ENCODE measurements at places on chromosomes 3 and 15.

GRCh38 chr3:159486580-159486979, 502.1 kb upstream of the IL12A start:
- H3K27me3 ChIP-seq = no peaks in the 10 kb centered on the region
- no peaks in the 10 kb centered on the region for H3K4me1 ChIP-seq
- DNase-seq = no peak
- no peaks in the 10 kb centered on the region for H3K36me3 ChIP-seq
- H3K27ac ChIP-seq = no peak overlapping the region

GRCh38 chr15:100914876-100915275, 4.3 kb upstream of the LRRK1 start:
- H3K4me3 ChIP-seq = no peak overlapping the region
- peaks cover 25% of the 10 kb centered on the region for H3K4me1 ChIP-seq
- no peak for DNase-seq
- peaks cover 26% of the 10 kb centered on the region for H3K27me3 ChIP-seq
- H3K36me3 ChIP-seq = no peaks in the 10 kb centered on the region

- no peak overlapping the region for H3K4me3 ChIP-seq
- H3K27ac ChIP-seq = no peak overlapping the region
- DNase-seq = no peak
- H3K4me1 ChIP-seq = no peaks in the 10 kb centered on the region
Observed at GRCh38 chr15:67358391-67358790, 103.8 kb downstream of the IQCH start.

DNA sequence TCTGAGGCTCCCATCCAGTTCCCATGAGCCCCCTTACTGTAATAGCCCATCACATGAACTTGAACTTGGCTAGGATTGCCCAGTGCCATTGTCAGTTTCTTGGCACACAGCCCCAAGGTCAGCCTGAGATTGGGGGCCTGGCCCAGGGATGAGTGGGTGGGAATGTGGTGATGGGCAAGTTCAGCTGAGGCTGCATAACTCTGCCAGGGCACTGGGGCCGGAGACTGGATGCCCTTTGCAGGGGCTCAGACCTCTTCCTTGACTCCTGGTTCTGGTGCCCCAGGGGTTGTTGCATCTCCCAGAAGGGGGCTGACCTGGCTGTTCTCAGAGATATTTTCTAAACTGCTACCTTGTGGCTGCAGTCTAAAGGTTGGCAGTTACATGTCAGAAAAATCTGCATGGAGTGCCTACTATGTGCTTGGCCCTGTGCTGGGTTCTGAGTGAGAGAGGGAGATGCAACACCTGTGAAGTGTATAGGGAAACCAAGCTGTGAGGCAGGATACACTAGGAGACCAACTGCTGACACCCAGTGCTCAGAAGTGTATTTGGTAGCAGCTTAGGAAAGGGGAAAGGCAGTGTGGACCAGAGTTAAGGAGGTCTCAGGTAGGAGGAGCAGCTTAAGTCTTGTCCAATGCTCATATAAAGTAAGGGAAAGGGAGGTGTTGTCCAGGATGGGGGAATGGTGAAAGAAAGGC, 74.8 kb upstream of the PRR23C start:
- H3K36me3 ChIP-seq = no peaks in the 10 kb centered on the region
- no peak for DNase-seq
- no peak overlapping the region for H3K27ac ChIP-seq
- H3K4me1 ChIP-seq = no peaks in the 10 kb centered on the region
- no peaks in the 10 kb centered on the region for H3K27me3 ChIP-seq

DNA sequence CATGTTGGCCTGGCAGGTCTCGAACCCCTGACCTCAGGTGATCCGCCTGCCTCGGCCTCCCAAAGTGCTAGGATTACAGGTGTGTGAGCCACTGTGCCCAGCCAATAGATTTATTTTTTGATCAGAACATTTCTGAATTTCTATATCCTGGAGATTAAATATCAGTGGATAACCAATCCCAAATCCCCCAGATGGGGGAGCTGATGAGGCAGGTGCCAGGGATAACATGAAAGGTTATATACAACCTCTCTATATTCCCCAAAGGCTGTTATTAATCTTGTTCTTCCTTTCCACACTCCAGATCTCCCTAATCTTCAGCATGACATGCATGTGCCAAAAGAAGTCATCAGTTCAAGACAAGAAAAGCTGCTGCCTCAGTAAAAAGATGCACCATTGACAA, 112.3 kb downstream of the WDR76 start:
- no peaks in the 10 kb centered on the region for H3K4me1 ChIP-seq
- H3K4me3 ChIP-seq = no peak overlapping the region
- no peaks in the 10 kb centered on the region for H3K36me3 ChIP-seq
- no peak for DNase-seq
- no peaks in the 10 kb centered on the region for H3K27me3 ChIP-seq

DNA sequence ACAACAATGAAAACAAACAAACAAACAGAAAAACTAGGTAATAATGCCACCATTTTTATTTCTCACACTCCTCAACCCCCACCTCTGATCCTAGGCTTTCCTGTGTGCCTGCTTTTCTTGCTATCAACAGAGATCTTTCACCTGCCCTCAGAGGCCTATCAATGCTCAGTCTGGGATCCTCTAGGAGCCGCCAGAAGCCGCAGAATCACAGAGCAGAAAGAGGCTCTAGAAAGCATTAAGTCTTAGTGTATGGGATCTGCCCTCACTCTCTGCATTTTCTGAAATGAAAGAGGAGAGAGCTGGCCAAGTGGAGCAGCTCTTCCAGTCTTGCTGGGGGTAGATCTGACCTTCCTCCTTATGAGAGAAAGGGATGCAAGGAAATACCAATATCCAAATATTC, 306.8 kb downstream of the TUSC7 start:
- DNase-seq = no peak
- no peaks in the 10 kb centered on the region for H3K36me3 ChIP-seq
- no peaks in the 10 kb centered on the region for H3K4me1 ChIP-seq
- H3K4me3 ChIP-seq = no peak overlapping the region
- no peaks in the 10 kb centered on the region for H3K27me3 ChIP-seq
- no peak overlapping the region for H3K27ac ChIP-seq

DNA sequence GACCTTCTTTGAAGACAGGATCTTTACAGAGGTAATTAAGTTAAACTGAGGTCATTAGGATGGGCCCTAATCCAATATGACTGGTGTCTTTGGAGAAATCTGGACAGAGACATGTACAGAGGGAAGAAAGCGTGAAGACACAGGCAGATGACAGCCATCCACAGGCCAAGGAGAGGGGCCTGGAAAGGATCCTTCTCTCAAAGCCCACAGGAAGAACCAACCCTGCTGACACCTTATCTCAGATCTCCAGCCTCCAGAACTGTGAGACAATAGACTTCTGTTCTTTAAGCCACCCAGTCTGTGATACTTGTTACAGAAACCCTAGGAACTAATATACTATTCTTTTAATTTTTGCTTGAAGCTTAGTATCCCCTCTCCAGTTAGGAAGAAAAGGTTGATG, 74.2 kb downstream of the WDR76 start:
- no peak overlapping the region for H3K4me3 ChIP-seq
- no peak for DNase-seq
- H3K27me3 ChIP-seq = no peaks in the 10 kb centered on the region
- H3K27ac ChIP-seq = no peak overlapping the region

GRCh38 chr3:10473581-10474274, 31.7 kb downstream of the ATP2B2 start:
- H3K36me3 ChIP-seq = no peaks in the 10 kb centered on the region
- H3K4me3 ChIP-seq = no peak overlapping the region
- no peak overlapping the region for H3K27ac ChIP-seq
- peaks cover 43% of the 10 kb centered on the region for H3K27me3 ChIP-seq

DNA sequence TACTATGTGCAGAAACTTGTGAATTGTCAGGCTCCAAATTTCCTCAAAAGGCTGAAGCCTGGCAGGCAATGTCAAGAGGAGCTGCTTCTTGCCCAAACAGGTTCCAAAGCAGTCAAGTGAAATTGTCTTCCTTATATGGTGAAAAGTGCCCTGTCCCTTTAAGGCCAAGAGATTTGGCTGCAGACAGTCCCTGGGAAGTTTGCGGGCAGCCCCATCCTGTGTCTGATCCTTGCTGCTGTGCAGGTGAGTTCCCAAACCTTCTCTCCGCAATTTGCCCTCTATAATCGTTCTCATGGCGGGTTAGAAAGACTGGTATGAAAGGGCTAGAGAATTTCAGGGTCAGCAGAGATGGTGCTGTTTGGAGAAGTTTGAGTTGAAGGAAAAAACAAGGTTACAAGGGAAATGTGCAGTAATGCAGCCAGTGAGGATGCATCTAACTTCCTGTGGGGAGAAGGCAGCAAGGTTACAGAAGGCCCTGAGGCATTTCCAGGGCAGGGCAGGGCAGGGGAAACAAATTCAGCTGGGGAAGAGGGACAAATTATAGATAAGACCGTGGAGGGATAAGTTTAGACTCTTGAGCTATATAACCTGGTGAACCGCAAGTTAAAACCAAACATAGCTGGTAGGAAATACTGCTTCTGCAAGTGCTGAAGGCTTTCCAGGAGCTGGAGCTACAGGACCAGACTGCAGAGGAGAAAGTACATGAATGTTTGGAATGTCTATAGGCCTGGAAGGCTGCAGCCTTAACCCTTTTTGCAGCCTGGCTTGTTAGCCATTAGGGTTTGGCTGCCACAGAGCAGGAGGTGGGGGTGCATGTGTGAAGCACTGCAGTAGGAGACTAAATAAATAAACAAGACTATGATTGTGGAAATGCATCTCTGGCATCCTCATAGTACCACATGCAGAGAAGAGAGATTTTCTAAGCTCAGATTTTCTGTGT, 256.2 kb upstream of the IL12A start:
- H3K4me1 ChIP-seq = peaks cover 25% of the 10 kb centered on the region
- H3K27me3 ChIP-seq = no peaks in the 10 kb centered on the region
- H3K4me3 ChIP-seq = peak overlapping the region; percentile 2
- DNase-seq = no peak
- H3K36me3 ChIP-seq = no peaks in the 10 kb centered on the region

DNA sequence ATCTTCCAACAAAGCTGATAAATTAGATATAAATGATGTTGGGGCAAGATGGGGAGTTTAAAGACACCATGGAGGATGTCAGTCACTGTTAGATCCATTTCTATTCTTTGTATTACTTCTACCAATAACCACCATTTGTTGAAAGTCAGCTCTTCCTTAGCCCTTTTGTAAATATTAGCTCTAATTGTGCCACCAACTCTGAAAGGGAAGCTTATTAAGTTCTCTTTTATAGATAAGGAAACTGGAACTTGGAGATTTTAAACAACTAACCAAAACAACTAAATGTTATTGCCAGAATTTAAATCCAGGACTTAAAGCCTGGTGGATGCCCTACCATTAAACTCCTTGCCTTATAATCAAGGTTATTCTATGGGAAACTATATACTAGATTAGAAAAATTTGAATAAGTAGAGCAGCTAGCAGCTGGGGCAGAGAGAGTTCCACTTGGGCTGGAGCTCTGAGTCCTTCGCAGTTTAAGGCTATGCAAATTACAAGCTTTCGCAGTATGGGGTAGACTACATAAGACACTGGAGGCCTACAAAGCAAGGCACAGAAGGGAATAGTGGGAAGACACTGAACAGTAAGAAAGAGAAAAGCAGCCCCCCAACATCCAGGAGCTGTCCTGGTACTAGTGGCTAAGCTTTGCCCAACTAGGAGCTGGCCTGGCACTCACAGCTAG, 52.6 kb downstream of the TM4SF18 start:
- no peaks in the 10 kb centered on the region for H3K36me3 ChIP-seq
- no peak for DNase-seq
- H3K27ac ChIP-seq = no peak overlapping the region
- no peak overlapping the region for H3K4me3 ChIP-seq
- H3K27me3 ChIP-seq = no peaks in the 10 kb centered on the region

- H3K4me3 ChIP-seq = no peak overlapping the region
- H3K4me1 ChIP-seq = peaks cover 17% of the 10 kb centered on the region
- no peaks in the 10 kb centered on the region for H3K36me3 ChIP-seq
- no peak for DNase-seq
Observed at GRCh38 chr3:120498556-120499346, 48.0 kb upstream of the FSTL1 start.

DNA sequence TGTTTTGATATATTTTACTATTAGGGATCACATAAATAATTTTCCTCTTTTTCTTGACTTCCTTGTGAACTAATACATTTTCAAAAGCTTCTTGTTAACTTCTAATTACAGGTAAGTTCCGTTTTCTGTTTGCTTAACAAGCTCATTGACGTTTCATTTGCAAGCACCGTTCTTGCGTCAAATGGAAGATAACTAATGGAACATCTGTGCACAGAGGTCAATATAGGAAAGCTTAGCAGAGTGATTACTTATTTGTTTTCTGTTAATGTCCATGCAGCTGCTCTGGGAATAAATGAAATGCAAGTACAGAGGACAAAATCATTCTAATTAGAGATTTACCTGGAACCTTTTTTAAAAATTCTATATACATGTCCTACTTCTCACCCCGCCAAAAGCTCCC, 115.5 kb upstream of the C2CD4B start:
- H3K36me3 ChIP-seq = no peaks in the 10 kb centered on the region
- H3K4me1 ChIP-seq = no peaks in the 10 kb centered on the region
- H3K4me3 ChIP-seq = no peak overlapping the region
- H3K27me3 ChIP-seq = no peaks in the 10 kb centered on the region
- no peak overlapping the region for H3K27ac ChIP-seq

- no peaks in the 10 kb centered on the region for H3K4me1 ChIP-seq
- no peak overlapping the region for H3K27ac ChIP-seq
- H3K36me3 ChIP-seq = no peaks in the 10 kb centered on the region
- no peak for DNase-seq
- no peak overlapping the region for H3K4me3 ChIP-seq
- H3K27me3 ChIP-seq = no peaks in the 10 kb centered on the region
Observed at GRCh38 chr3:190345027-190345821, 23.0 kb upstream of the CLDN1 start.

DNA sequence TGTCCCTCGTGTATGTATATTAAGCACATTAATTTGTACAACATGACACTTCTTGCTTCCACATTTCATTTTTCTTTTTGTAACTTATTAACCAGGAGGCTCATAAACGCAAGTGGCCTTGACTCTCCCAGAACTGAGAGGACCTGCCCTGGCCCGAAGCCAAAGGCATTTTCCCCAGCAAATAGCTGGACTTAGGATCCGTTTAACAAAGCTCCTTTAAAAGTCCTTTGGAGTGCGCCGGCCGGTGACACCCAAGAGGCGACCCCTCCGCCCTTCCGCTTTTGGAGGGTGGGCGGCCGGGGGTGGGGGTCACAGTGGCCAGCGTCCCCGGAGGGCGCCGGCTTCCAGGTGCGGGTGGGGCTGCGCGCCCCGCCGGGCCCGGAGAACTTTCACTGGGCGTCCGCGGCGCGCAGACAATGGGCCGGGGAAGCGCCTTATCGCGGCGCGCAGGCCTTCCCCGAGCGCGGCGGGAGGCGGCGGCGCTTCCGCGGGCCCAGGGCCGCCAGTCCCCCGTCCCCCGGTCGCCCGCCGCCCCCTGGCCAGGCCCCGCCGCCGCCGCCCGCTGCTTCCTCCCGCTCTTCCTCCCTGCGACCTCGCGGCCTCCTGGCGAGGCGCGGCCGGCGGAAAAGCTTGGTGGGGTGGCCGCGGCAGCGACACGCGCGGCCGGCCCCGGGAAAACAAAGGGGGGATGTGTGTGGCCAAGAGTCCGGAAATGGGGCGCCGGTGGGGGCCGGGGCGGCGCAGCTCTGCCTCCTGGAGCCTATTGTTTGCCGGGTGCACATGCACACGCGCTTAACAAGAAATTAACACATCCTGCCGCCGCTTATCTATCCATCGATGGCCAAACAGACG, 613.4 kb downstream of the MCTP2 start:
- H3K27ac ChIP-seq = peak overlapping the region; percentile 79
- H3K4me1 ChIP-seq = no peaks in the 10 kb centered on the region
- no peak overlapping the region for H3K4me3 ChIP-seq
